ENCODE measurements at places on chromosomes 2 and 18. TPM values are rescaled to one million over a fixed set of nuclear protein-coding genes. Genes with fewer than 3 reads are reported as not detected.

GLI2 gene
- 11.6 TPM for total RNA-seq

POTEI gene
- not detected for total RNA-seq

DNA sequence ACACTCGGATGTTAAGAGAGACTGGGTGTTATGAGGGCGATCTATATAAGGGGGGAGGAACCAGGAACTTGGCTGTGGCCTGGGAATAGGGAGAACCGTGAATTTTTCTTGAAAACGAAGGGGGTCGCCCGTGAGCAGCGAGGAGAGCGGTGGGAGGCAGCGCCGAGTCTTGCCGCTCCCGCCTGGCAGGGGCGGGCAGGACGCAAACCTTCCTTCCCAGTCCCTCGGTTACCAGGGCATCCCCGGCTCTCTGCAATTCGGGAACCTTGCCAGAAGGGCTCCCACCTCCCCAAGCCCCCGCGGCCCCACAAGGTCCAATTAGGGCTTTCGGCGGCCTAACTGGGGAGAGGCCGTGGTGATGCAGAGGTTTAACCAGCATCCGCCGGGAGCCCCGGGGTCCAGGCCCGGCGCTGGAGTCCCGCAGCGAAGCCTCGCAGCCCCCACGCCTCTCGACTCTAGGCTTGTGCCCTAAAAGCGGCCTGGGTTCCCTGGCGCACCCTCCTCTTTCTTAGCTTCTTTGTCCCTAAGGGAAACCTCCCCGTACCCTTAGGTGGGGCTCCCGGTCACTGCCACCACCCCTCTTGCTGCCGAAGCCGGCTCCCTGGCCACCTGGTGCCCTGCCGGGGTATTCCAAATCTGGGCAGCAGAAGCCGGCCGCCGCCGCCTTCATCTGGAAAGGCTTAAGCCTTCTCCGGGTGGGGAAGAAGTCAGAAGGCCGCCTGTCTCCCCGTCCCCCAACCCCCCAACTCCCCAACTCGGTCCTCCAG, 680 bp upstream of the FHOD3 start:
- no peaks in the 10 kb centered on the region for H3K36me3 ChIP-seq
- H3K27ac ChIP-seq: peak overlapping the region; percentile 65
- peaks cover 19% of the 10 kb centered on the region for H3K4me1 ChIP-seq
- H3K4me3 ChIP-seq: peak overlapping the region; percentile 67
- H3K27me3 ChIP-seq: no peaks in the 10 kb centered on the region

DNA sequence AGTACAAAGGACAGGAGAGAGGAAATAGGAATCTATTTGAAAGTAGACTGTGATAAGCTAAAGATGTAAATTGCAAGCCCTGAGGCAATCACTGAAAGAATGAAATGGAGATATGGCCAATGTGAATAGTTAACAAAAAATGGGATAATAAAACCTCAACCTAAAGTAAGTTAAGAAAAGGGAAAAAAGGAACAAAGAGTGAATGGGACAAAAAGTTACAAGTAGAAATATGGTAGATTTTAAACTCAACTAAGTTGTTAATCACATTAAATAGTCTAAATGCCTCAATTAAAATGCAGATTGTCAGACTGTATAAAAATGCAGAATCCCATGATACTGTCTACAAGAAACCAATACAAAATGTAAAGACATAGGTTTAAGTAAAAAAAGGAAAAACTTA, 165.2 kb upstream of the RBMS1 start:
- DNase-seq: no peak
- no peak overlapping the region for H3K27ac ChIP-seq

RAPGEF4 gene
- not detected for total RNA-seq

- DNase-seq: no peak
- no peaks in the 10 kb centered on the region for H3K36me3 ChIP-seq
- no peaks in the 10 kb centered on the region for H3K27me3 ChIP-seq
- no peak overlapping the region for H3K27ac ChIP-seq
- H3K4me1 ChIP-seq: no peaks in the 10 kb centered on the region
These were observed 46.3 kb upstream of the LTBP1 start for GRCh38 chr2:32900246-32900973.

- H3K36me3 ChIP-seq: no peaks in the 10 kb centered on the region
- peaks cover 9% of the 10 kb centered on the region for H3K4me1 ChIP-seq
- H3K27ac ChIP-seq: no peak overlapping the region
These were observed 126.8 kb downstream of the GLI2 start for GRCh38 chr2:120862201-120863060.

- no peaks in the 10 kb centered on the region for H3K4me1 ChIP-seq
- H3K36me3 ChIP-seq: no peaks in the 10 kb centered on the region
- H3K27me3 ChIP-seq: no peaks in the 10 kb centered on the region
- no peak for DNase-seq
- H3K27ac ChIP-seq: no peak overlapping the region
These were observed 98.1 kb downstream of the SETBP1 start for GRCh38 chr18:44778788-44779187.

SLC4A1AP gene
- total RNA-seq: 18.5 TPM

DNA sequence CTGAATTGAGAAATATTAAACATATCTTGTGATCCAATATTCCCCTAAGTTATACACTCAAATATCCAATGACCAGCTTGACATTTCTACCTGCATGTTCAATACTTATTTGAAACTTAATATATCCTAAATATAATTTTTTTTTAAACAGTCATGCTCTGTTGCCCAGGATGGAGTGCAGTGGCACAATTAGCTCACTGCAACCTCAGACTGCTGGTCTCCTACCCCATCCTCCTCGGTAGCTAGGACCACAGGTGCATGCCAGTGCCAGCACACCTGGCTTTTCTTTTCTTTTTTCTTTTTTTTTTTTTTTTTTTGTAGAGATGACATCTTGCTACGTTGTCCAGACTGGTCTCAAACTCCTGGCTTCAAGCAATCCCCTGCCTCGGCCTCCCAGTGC, 4.2 kb downstream of the KYNU start:
- no peak for DNase-seq
- H3K36me3 ChIP-seq: peaks cover 6% of the 10 kb centered on the region
- H3K4me1 ChIP-seq: 0 out of 2 replicates have a peak, but pooled peaks cover 3% of the 10 kb centered on the region
- no peak overlapping the region for H3K4me3 ChIP-seq
- H3K27me3 ChIP-seq: no peaks in the 10 kb centered on the region
- no peak overlapping the region for H3K27ac ChIP-seq

DNA sequence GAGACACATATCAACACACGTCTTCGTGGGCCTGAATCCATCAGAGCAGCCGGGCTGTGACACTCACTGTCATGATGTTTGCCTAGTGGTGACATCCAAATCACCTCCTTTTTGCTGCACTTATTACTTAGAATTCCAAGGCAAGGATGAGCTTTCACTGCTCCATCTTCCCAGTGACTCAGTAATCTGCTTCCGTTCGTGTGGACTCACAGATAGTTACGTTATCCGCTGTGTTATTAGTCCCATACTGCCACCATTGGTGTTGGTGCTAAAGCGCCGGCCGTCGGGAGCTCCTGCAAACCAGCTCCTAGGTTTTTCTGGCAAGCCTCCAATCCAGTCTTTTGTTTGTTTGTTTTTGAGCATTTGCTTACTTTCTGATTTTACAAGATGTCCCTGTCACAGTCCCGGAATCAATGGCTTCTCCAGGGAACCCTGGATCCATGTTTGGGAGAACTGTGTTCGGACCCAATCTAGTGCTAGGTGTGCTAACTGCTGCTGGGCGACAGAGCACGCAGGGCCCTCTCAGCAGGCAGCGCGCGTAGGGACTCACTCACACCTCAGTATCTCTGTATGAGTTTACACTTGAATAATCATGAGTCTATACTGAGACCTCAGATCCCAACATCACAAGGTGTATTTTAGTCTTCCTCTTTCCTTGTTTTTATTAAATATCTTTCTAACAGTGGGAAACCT, 42.6 kb downstream of the HDAC4 start:
- H3K4me1 ChIP-seq: no peaks in the 10 kb centered on the region
- H3K27me3 ChIP-seq: no peaks in the 10 kb centered on the region
- no peak overlapping the region for H3K4me3 ChIP-seq
- no peaks in the 10 kb centered on the region for H3K36me3 ChIP-seq

- DNase-seq: no peak
- no peaks in the 10 kb centered on the region for H3K36me3 ChIP-seq
- no peaks in the 10 kb centered on the region for H3K4me1 ChIP-seq
- no peaks in the 10 kb centered on the region for H3K27me3 ChIP-seq
- no peak overlapping the region for H3K27ac ChIP-seq
These were observed 180.6 kb upstream of the RBMS1 start for GRCh38 chr2:160674146-160674750.

GYPC gene
- total RNA-seq: not detected

DNA sequence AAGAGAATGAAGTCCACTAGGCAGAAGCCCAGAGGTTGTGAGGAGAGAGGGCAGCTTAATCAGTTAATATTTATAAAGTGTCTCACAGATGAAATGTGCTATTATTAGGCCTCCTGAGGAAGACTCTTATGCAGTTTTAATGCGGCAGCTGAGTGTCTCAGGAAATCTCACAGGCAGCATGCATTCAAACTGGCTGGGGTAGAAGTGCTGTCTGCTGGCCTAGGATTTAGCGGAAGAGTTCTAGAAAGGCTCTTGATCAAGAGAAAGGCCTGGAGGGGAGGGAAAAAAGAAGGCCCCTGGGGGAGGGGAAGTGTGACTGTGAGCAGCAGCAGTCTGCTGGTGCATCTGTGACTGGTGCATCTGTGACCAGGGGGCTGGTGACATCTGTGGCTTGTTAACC, 133.0 kb downstream of the FSHR start:
- no peak for DNase-seq
- H3K27ac ChIP-seq: no peak overlapping the region
- no peaks in the 10 kb centered on the region for H3K4me1 ChIP-seq

SUCLG1 gene
- 59.5 TPM for total RNA-seq

GRCh38 chr2:159256159-159256558, 30.3 kb downstream of the WDSUB1 start:
- H3K27me3 ChIP-seq: no peaks in the 10 kb centered on the region
- no peak overlapping the region for H3K4me3 ChIP-seq
- H3K27ac ChIP-seq: no peak overlapping the region
- no peak for DNase-seq
- H3K36me3 ChIP-seq: 0 out of 2 replicates have a peak, but pooled peaks cover 5% of the 10 kb centered on the region

DNA sequence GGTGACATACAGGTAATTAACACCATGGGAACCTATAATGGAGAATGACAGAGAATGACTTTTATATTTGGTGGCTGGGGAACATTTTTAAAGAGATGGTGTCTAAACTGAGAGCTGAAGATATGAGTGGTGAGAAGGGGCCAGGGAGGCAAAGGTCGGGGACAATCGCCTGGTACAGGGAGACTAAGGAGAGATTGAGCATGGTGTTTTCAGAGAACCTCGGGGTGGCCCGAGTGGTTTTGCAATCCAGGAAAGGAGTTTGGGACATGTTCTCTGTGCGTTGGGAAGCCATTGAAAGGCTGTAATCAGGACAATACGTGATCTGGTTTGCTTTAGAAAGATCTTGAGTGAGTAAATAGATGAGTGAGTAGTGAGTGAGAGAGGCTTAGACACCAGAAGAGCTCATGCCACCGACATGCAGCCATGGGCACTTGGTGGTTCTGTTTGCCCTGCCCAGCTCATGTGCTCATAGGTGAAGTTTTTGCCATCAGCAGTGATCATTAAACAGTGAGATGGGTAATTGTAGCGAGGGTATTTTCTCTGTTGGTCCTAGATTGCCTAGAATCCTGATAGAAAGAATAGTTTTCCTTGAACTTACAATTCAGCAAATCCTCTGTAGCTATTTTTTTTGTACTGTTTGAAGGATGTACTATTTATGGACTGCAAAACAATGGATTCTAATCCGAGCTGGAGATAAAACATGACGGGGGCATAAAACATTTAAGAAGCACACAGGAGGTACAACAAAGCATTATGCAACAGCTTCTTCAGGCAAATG, 114.7 kb downstream of the SH3RF3 start:
- no peaks in the 10 kb centered on the region for H3K36me3 ChIP-seq
- H3K4me3 ChIP-seq: peak overlapping the region; percentile 9
- DNase-seq: no peak
- peak overlapping the region; percentile 88 for H3K27ac ChIP-seq
